ENCODE measurements at places on chromosomes 2 and 18.

DNA sequence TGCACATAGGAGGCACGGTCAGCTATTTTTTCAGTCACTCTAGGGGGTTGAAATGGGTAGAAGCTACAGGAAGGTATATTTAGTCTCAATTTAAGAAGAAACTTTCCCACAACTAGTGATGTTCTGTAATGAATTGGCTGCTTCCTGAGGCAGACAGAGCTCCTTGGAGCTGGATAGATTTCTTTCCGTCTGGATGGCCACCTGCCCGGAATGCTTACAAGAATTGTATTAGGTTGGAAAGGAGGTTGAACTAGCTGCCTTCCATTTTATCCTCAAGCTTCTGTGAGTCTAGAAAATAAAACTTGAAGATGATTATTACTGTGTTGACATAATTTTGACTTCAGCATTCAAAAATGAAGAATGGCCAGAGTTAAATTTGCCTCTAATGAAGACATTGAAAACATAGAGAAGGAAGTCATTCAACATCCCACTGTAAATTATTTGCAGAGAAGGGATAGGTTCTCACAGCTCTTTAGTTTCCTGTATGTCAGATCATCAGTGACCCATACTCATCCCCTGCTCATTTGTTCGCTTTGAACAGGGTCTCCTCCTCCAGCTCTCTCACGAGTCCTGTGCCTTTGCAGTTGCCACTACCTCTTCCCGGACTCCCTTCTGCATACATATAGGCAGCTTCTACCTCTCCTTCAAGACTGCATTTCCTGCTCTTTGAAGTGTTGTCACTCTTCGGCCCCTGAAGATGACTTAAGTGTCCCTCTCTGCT, 88.8 kb downstream of the CRIM1 start:
- no peak for DNase-seq

DNA sequence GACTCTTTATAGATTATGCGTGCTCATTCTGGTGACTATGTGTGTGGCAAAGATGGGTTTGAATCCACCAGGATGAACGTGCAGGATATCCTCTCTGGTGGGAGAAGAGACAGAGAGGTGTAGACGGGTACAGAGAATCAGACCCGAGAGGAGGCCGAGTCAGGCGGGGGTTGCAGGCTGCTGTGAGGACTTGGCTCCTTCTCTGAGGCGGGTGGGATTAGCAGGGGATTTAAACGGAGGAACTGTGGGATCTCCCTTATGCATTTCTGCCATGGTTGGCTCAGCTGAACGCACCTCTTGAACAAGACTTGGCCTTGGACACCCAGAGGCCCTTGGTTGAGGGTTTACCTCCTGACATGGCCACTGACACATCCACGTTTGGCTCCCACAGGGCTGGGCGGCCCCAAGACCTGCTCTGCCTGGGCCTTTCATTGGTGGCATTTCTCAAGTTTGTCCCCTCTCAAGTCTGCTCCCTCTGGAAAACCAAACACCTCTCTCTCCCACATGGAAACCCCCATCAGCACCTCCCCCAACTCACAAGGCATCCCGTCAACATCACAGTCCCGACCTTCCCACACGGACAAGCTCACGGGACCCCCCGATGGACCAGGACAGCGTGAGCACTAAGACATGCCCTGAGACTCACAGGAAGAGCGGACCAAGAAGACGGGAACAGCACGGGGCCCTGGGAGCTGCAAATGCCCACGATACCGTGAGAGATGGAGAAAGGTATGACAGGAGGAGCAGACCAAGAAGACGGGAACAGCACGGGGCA, 158.3 kb downstream of the RTP5 start:
- DNase-seq = no peak

- DNase-seq = no peak
Observed at GRCh38 chr2:5007596-5007995, 684.6 kb upstream of the SOX11 start.

DNA sequence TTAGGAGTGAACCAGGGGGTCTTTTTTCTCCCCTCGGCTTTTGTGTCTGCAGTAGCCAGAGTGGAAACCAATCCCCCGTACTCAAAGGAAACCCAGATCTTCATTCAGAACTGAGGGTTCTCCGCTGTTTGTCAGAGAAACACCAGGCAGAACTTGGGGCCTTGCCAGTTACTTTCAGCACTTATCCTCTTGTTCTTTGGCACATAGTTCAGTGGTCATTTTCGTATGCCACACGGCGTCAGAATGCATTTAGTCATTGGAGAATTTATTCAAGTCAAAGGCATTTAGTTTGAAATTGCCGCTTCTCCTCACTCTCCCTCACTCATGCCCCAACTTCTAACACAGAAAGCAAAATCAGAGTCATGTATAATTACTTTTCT, 102.9 kb downstream of the CABLES1 start:
- no peak for DNase-seq

DNA sequence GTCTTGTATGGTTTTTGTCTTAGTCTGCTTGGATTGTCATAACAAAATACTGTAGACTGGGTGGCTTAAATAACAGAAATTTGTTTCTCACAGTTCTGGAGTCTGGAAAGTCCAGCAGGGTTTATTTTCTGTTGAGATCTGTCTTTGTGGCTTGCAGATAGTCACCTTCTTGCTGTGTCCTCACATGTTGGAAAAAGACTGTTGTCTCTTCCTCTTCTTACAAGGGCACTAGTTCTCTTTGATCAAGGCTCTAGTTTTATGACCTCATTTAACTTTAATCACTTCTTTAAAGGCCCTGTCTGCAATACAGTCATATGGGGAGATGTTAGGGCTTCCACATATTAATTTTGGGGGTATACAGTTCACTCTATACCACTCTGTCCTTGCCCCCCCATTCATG, 56.5 kb downstream of the NBEAL1 start:
- DNase-seq = no peak

GRCh38 chr2:70531419-70532086, 22.1 kb downstream of the TGFA start:
- DNase-seq = no peak

- no peak for DNase-seq
Observed at GRCh38 chr18:9826685-9827084, 59.1 kb upstream of the TXNDC2 start.

- DNase-seq = no peak
Observed at GRCh38 chr2:20988905-20989304, 55.0 kb downstream of the APOB start.

DNA sequence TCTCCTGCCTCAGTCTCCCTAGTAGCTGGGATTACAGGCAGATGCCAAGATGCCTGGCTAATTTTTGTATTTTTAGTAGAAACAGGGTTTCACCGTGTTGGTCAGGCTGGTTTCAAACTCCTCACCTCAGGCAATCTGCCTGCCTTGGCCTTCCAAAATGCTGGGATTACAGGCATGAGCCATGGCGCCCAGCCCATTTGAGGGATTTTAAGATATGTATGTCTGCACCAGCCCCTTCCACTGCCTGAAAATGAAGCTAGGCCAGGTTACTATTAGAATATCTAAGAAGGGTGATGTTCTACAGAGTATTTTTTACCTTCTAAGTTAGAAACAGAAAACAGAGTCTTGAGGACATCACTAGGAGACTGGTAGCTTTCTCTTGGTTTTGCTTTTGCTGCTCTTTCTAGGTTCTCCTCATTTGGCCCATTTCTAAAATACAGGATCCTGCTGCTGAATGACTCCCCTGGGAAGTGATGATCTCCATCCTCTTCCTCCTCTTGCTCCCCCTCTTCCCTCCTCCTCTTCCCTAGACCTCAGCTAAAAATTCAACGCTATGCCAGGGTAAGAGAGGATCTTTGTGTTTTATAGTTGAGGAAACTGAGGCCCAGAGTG, 118.5 kb downstream of the MYCN start:
- DNase-seq = no peak

GRCh38 chr2:61220768-61221167, 58.8 kb downstream of the C2orf74 start:
- no peak for DNase-seq

- no peak for DNase-seq
Observed at GRCh38 chr2:57475391-57475790, 571.2 kb upstream of the VRK2 start.

DNA sequence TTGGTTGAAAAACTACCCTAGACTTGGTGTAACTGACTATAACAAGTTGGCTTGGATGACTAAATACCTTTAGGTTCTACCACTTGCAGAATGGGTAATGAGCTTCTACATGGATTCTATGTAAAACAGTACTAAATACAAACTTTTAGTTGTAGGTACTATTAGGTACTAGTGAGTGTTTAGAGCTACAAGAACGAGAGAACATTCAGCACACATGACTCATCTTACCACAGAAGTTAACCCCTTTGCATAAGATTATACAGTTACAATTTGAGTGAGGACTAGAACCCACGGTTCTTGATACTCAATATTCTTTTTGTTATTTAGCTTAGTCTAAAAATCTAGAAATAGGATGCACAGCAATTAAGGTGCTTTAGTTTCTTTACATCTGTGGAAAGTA, 101.7 kb upstream of the TFCP2L1 start:
- no peak for DNase-seq

GRCh38 chr2:218043100-218043499, 26.0 kb upstream of the RUFY4 start:
- no peak for DNase-seq

GRCh38 chr2:150759531-150759930, 272.1 kb upstream of the RND3 start:
- DNase-seq = no peak

- DNase-seq = no peak
Observed at GRCh38 chr2:41504532-41504931, 543.3 kb upstream of the PKDCC start.

- no peak for DNase-seq
Observed at GRCh38 chr2:25035537-25036220, 6.2 kb upstream of the EFR3B start.

- DNase-seq = no peak
Observed at GRCh38 chr18:76957384-76958355, 135.3 kb downstream of the ZNF236 start.

DNA sequence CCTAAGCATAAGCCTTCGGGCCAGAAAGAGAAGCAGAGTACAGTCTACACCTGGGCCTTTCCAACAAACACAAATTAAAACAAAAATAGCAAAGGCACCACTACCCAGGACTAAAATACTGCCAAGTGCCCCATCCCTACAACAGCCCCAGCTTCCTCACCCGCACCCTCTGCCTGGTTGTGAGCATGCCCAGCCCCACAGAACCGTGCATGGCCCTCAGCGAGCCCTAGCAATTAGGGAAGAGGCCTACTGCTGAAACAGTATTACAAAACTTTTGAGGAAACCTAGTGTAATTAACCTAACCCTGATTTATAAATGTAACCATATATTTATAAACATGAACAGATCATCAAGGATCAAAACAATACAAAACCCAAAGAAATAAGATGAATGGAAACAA, 44.2 kb downstream of the FARSB start:
- no peak for DNase-seq

DNA sequence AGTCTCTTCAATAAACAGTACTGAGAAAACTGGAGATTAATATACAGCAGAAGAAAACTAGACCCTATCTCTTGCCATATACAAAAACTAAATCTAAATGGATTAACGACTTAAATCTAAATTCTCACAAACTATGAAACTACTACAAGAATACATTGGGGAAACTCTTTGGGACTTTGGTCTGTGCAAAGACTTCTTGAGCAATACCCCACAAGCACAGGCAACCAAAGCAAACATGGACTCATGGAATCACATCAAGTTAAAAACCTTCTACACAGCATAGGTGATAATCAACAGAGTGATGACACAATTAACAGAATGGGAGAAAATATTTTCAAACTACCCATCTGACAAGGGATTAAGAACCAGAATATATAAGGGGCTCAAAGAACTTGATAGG, 848.2 kb upstream of the NRXN1 start:
- no peak for DNase-seq

DNA sequence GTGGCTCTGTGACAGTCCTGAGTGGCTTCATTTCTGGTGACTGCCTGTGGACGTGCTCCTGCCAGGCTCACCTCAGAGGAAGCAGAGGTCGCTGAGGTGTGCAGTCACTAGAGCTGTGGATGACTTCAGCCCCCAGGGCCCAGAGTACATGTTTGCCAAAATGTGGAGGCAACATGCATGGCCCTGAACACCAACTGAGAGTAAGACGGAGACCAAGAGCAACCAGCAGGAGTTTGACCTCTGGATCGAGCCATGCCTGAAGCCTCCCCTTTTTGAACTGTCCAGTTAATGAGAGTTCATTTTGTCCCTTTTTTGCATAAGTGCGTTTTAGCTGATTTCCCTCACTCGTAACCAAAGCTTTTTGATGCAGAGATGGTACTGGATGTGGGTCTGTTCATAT, 184.9 kb downstream of the RTP5 start:
- no peak for DNase-seq

GRCh38 chr2:65353046-65353445, 79.4 kb downstream of the SPRED2 start:
- no peak for DNase-seq

DNA sequence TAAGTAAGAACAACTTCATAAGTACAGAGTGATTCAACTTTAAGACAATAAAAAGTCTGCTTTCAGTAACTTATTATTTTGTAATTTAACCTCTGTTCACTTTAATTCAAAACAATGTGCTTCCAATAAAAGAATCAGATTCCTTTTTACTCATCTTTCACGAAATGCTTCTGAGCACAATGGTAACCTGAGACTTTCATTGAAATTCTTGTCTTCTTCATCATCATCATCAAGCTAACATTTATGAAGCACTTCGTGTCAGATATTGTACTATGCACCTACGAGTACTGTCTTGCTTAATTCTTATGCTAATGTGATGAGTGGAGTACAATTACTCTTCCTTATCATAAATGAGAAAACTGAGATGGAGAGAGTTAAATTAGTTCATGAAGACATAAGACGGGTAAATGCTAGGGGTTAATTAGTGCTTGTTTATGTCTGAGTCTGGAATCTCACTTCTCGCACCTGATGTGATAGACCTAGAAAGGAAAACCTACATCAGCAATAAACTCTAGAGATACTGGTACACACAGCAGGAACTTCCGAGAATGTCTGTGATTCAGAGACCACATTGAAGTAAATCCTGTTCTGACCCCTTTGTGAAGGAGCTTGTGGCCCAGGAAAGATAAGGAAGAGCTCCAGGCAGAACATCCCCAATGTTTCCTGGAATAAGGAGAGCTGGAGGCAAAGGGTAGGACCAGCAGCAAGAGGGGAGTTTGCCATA, 227.6 kb upstream of the ETAA1 start:
- peak; percentile 36 for DNase-seq

- no peak for DNase-seq
Observed at GRCh38 chr2:166627893-166628292, 133.8 kb upstream of the SCN7A start.

- no peak for DNase-seq
Observed at GRCh38 chr2:101960819-101961337, 30.9 kb upstream of the IL1R2 start.

GRCh38 chr2:72965770-72966450, 48.6 kb downstream of the EMX1 start:
- no peak for DNase-seq

DNA sequence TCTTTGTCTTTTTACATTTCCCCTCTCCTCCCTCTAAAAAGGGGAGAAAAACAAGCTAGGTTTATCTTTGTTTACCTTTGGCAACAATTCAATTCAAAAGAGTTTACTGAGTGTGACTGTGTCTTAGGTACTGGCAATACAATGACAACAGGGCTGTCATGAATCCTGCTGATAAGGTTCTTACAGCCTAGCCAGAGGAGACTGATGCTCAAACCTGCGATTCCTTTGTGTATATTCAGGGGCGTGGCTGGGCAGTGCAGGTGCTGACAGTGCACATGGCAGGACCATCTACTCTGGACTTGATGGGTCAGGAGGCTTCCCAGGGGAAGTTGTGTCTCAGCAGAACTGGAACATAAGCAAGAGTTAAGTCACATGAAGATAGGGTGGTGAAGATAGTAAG, 23.2 kb upstream of the TTN start:
- DNase-seq = no peak

GRCh38 chr2:186032102-186032738, 293.6 kb downstream of the FSIP2 start:
- no peak for DNase-seq

- DNase-seq = no peak
Observed at GRCh38 chr2:172103471-172104272, 972 bp upstream of the DLX2 start.
